Stimulated activated naive CD8-positive, alpha-beta T cell treated with anti-CD3 and anti-CD28 coated beads, Interleukin-15, amount 100 ng/mL, for 72 hours (primary cell): ENCODE measurements at places on chromosomes 5 and 9.
A peak's percentile ranks its signal among the peaks of the same experiment; 100 is the strongest.

GRCh38 chr9:136341042-136341655 lies 13.8 kb downstream of the GPSM1 start:
- no peak for DNase-seq

DNA sequence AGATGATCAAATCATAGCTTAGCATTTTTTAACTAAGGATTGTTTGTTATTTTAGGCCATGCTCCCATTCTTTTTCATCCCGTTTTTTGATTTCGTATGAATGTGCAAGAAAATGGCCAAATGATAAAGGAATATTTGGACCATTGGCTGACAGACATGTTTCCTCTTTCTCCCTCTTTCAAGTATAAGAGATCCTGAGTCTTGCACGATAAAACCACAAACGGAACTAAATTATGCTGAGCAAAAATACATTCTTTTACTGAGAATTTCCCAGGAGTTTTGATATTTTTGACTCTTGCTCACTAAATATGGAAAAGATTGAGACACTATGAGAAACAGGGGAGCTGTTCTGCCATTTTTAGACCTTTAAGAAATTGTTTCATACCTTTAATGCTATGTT lies 90.4 kb upstream of the KLF9 start:
- DNase-seq: no peak

- DNase-seq: no peak
These were observed 13.1 kb upstream of the LHFPL2 start for GRCh38 chr5:78661691-78662090.

DNA sequence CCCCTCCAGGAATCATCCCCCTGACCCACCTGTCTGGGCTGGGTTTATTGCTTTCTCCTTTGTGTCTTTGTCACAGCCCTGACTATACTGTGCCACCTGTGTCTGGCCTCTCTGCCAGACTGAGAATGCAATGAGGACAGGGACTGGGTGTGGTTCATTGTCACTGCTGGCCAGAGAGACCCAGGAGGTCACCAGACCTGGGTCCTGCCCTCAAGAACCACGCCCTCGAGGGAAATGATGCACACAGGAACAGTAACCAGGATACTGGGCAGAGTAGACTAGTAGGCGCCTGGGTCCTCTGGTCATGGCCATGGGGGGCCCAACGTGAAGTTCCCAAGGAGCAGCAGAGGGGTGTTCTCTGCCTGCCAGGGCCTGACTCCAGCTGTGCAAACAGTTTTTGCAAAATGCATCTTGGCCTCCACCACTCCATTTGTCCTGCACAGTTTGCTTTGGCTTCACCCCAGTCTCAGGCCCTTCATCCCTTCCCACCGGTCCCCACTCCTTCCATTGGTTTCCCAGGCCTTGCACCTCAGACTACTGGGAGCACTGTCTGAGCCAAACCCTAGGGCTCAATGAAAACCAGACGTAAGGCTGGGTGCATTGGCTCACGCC lies 17.8 kb downstream of the RGS3 start:
- no peak for DNase-seq

- DNase-seq: no peak
These were observed 86.5 kb upstream of the LMX1B start for GRCh38 chr9:126527109-126527825.

GRCh38 chr5:37626266-37626665 lies 213.6 kb downstream of the GDNF start:
- DNase-seq: no peak

GRCh38 chr9:136847088-136847825 lies 2.0 kb upstream of the PHPT1 start:
- peak; percentile 39 for DNase-seq

DNA sequence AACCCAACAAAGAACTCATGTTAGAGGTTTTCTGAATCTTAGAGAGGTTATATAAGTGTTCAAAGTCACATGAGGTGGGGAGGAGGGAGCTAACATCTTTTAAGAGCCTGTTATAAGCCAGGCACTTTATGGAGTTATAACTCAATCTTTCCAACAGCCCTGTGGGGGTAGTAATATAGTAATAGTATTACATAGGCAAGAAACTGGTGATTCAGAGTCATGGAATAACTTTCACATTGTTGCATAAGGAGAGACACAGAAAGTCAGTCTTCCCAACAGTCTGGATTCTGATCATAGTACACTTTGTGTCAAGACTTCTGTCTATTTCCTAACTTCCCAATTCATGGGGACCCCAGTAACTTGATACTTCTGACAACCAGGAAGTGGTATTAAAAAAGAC lies 89.2 kb downstream of the ACER2 start:
- no peak for DNase-seq
